ENCODE measurements at places on chromosomes 7 and 10.

GRCh38 chr10:62851442-62851841 is 35.3 kb upstream of the EGR2 start:
- no peak for DNase-seq

- DNase-seq: no peak
Observed at GRCh38 chr10:43073191-43073590, 3.7 kb upstream of the RET start.

- peak; percentile 62 for DNase-seq
Observed at GRCh38 chr10:105188737-105189462, 547.8 kb downstream of the SORCS3 start.

GRCh38 chr10:126663880-126664279 is 6.6 kb downstream of the C10orf90 start:
- no peak for DNase-seq

GRCh38 chr7:141549582-141549981 is 1.6 kb upstream of the AGK start:
- DNase-seq: no peak

DNA sequence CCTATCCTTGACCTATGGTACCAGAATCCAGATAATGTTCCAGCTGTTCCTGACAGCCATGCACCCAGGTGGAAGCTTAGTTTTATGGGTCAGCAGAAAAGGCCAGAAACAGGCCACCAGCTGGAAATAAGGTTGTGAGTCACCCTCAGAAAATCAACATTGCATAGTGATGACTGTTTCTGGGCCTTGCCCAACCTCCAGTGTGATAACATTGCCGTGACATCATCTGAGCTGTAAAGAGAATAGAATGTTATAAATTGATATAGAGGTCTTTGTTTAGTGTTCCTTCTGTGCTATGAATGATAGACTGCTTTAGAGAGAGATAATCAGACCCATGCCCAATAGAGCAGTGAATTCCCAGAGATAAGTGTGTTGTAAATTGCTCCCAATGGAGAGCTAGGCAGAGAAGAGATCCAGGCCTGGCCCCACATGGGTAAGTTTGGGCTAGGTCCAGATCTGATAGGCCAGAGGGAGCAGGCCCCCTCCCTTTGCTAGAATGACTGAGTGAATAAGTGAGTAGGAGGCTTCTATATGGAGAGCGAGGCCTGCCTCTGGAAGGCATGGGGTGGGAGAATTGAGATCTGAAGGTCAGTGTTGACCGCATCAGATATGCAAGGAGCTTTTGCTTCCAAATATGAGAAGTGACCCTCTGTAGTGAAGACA is 14.2 kb upstream of the HPS1 start:
- DNase-seq: peak; percentile 93

GRCh38 chr7:28068811-28069216 is 111.8 kb downstream of the JAZF1 start:
- DNase-seq: no peak

DNA sequence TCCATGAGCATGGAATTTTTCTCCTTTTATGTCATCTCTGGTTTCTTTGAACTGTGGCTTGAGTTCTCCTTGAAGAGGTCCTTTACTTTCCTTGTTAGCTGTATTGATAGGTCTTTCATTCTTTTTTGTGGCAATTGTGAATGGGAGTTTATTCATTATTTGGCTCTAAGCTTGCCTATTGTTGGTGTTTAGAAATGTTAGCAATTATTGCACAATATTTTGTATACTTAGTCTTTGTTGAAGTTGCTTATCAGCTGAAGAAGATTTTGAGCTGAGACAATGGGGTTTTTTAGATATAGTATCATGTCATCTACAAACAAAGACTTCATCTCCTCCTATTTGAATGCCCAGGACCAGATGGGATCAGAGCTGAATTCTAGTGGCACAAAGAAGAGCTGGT is 1143.8 kb downstream of the XPNPEP1 start:
- no peak for DNase-seq

DNA sequence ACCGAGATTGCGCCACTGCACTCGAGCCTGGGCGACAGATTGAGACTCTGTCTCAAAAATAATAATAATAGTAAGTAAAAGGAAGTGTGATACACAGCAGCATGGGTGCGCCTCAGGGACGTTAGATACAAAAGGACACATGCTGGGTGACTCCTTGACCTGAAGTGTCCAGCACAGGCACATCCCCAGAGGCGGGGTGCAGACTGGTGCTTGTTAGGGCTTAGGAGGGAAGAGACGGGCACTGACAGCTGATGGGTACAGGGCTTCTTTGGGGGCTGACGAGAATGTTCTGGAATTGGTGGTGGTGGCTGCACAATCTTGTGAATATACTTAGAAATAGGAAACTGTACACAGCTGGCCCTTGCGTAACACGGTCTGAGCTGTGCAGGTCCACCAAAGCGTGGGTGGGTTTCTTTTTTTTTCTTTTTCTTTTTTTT is 61.8 kb upstream of the DNAJB6 start:
- no peak for DNase-seq

- no peak for DNase-seq
Observed at GRCh38 chr7:113890331-113891030, 28.3 kb downstream of the PPP1R3A start.

GRCh38 chr10:104077247-104077646 is 8.4 kb downstream of the COL17A1 start:
- no peak for DNase-seq

- no peak for DNase-seq
Observed at GRCh38 chr7:74412056-74412455, 41.6 kb upstream of the GTF2IRD1 start.

- no peak for DNase-seq
Observed at GRCh38 chr10:114010316-114010715, 33.4 kb upstream of the ADRB1 start.

DNA sequence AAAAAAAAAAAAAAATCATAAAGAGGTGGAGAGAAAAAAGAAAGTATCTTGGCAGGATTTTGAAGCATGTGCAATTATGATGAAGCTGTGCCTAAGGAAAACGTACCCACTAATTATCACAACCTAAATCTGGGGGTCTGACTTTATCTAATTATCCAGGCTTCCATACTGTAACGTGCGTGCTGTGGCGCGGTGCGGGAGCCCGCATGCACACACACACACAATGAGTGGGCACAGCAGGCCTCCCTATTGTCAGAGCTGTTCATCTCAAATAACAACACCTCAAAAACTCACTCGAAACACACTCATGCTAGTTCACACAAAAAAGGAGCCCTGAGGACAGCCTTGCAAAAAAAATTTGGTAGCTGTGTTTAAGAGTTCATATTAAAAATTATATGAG is 31.9 kb downstream of the BEND7 start:
- no peak for DNase-seq

DNA sequence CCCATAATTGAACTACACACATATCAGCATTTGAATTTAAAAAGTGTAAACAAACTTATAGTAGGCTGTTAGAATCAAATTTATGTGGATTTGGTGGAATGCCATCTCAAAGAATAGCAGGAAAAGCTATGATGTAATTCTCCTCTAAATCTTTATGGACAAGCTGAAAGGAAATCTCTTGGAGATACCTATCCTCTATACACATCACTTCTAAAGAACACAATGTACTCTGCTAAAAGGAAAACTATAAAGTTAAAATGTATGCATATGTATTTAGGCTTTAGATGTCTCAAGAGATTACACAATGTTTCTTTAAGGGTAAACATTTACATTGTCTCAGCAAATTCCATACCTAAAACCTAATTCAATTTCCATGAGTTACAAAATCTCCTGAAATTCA is 323.3 kb downstream of the CRPPA start:
- no peak for DNase-seq

DNA sequence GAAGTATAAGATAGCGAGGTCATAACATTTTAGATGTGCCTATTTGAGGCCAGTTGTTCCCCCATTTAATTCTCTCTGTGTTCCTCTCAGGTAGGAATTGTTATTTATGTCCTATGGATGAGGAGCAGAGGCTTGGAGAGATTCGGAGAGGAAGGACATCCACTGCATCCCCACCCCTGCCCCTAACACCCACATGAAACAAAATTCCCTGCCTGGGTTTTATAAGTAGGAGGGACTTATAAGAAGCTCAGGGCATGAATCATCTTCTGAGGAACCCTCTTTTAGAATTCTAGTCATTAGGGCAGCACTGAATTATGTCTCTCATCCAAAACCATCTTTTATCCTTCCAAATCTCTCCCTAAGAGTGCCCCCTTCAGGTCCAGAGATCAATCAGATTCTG is 5.0 kb downstream of the CHAT start:
- peak; percentile 8 for DNase-seq

DNA sequence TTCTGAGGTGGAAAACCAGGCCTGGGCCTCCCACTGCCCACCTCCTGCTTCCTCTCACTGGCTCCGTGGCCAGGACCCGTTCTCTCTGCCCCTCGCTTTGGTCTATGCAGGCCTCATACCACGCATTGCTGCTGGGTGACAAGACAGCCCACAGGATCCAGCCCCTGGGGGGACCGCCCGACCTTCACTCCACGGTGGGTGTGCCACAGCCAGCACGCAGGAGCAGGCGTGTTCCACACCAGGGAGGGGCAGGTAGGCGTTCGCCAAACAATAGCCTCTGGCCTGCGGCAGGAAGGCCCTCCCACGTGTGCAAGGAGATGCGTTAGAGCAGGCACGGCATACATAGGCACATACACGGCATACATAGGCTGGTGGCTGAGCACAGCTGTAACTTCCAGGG is 233.4 kb downstream of the WDR37 start:
- DNase-seq: peak; percentile 85

DNA sequence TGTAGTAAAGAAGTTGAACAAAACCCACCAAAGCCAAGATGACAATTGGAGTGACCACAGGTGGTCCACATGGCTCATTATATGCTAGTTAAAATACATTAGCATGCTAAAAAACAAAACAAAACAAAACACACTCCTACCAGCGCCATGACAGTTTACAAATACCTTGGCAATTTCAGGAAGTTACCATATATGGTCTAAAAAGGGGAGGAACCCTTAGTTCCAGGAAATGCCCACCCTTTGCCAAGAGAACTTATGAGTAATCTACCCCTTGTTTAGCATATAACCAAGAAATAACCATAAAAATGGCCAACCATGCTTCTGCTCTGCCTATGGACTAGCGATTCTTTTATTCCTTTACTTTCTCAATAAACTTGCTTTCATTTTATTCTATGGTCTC is 979.1 kb upstream of the POT1 start:
- DNase-seq: no peak

DNA sequence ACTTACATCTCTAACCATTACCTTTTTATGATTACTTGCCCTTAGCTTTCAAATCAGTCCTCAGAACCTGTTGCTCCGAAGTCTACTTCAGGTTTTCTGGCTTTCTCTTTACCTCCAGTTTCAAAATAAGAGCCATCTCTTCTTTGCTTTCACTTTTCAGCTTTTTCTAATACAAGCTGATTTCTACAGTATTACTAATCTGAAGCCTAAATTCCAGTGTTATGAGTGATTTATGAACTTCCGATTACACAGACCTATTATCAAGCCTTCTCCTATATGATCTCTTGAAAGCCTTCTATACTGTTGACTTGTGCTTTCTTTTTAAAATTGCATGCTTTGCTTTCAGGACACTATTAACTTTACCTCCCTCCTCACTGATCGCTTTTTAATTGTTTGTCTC is 1307.8 kb upstream of the CELF2 start:
- no peak for DNase-seq

GRCh38 chr7:118502235-118502634 is 277.7 kb downstream of the ANKRD7 start:
- no peak for DNase-seq

DNA sequence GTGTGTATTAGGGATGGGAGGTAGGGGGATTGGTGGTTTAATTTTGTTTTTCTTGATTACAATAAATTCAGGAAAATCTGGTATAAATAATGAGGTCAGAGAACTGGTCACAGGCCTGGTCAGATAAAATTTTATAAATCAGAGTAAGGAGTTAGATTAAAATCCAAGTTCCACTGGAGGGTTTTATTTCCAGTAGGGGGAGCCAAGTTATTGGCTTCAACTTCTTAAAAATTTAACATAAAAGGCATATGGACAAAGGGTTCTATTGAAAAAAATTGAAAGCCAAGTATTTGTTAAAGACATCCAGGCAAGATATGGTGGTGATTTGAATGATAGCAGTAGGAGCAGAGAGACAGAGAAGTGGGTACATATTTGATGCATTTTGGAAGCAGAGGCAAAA is 763.3 kb downstream of the SORCS1 start:
- DNase-seq: no peak

DNA sequence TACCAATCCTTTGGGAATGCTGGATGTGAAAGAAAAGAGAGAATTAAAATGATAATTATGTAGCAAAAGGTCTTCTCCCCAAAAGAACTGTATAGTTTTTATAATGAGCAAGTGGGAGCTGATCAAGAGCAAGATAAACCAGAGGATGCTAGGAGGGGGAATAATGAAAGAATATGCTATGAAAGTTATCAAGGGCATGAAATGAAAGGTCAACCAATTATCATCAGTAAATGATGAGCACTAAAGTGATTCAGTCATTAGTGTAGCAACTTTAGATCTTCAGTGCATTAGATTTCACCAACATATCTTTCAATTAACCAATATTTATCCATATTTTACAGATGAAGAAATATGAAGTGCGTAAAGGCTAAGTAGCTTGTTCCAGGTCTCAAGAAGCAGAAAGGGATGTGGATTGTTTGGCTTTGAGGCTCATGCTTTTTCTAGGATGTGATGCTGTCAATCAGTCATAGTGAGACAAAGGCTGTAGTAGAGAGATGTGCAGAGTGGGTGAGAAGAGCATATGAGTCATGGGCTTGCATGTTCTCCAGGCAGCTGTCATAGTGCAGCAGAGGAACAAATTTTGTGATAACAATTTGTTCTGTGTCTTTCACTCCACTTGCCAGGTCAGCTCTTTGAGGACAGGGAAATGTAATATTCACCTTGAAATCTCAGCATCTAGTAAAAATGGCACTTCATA is 5.7 kb upstream of the OR2F2 start:
- DNase-seq: no peak

DNA sequence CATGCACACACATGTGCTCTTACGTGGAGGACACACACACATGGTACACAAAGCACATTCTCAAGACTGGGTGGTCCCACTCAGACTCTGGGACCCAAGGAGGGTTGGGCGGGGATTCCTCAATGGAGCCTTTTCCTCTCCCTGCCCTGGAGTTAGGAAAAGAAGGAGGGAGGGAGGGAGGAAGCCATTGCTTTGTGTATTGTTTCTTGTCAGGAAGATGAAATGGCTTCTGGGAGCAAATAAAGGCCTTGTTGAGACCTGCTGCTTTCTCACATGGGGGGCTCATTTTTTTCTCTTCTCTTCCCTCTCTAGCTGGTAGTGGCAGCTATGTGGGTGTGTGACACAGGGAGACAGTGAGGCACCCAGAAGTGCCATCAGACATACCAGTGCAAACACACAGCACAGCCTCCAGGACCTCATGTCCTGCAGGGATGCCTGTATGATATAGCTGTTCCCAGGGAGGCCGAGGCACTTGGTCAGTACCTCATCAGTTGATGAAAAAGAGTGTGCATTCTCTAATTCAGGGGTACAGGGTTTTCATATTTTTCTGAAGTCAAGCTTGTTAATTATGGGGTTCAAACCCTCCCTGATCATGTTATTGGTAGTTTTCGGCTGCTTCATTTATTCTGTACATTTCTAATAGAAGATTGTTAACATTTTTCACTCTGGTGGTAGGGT is 5.7 kb downstream of the AQP1 start:
- no peak for DNase-seq

- DNase-seq: no peak
Observed at GRCh38 chr7:149310113-149310836, 48.3 kb downstream of the ZNF783 start.
